Fibroblast of skin of left biceps (primary cell): ENCODE measurements at places on chromosomes 5 and 9.

- DNase-seq, result no peak
Measured at GRCh38 chr9:97873882-97874281, 20.9 kb downstream of the FOXE1 start.

- no peak for DNase-seq
Measured at GRCh38 chr5:137960141-137960540, 70.9 kb downstream of the PKD2L2 start.

GRCh38 chr5:121668635-121669034, 183.0 kb upstream of the FTMT start:
- DNase-seq, result no peak

DNA sequence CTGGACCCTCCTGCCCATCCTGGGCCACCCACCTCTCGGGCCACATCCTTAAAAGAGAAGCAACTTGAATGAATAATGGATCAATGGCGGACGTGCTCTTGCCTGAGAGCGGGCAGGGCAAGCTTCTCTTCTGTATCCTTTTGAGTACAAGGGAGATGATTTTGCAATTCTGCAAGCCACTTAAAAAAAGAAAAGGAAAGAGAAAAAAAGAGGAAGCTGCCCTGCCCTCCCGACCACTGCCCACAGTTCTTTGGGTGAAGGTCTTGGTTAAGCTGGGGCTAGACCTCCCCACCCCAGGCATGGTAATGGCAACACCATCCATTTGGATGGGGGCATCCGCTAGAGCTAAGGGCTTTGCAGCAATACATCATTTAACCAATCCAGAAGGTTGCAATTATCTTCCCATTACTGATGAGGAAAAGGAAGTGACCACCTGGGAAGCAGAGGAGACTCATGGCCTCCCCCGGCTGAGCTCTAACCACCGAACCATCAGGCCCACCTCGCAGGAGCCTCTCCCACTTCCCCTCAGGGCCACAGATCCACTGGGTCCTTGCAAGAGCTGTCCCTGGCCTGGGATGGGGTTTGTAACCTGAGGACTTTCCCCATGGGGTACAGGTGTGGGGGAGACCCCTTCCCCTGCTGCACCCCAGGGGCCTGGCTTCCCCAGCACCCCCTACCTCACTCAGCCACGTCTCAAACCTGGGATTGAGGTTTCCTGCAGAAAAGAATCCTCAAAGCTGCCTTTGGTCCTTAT, 27.8 kb upstream of the LAMC3 start:
- DNase-seq, result no peak

DNA sequence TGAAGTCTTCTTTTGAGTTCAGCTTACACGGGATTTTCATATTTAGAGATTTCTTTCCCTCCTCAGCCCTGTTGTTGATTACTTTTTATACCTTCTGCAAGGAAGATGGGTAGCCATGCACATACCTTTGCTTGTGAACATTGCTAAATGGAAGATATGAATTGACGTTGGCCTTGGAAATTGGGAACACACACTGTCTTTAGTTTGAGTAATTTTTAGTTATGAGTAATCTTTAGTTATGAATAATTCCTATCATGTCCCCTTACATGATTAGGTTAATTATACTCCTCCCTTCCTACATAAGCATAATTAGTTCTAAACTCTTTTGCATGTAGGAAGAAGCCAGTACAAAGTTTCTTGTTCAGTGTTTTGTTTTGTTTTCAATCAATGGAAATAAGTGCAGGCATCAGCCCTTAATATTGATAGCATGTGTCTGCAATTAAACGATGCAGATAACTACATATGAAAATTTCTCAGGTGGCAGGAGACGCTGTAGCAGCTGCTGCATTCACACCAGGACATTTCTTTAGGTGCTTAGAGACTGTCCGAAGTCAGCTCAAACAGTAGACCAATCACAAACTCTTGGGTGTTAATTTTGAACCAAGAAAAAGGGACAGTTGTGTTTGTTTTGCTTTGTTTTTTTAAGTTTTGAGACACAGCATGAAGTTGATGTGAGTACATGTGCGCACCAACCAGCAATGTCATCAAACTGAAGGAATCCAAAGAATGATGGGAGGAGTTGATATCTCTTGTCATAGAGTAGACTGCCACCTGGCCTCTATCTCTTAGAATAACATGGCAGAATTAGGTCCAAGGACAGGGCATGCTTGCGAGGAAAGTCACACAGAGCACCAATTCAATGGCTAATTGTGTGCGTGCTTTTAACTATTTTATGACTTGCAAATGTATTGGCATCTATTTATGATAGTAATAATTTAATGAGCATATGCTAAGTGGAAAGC, 51.4 kb downstream of the SMARCA2 start:
- DNase-seq, result no peak

DNA sequence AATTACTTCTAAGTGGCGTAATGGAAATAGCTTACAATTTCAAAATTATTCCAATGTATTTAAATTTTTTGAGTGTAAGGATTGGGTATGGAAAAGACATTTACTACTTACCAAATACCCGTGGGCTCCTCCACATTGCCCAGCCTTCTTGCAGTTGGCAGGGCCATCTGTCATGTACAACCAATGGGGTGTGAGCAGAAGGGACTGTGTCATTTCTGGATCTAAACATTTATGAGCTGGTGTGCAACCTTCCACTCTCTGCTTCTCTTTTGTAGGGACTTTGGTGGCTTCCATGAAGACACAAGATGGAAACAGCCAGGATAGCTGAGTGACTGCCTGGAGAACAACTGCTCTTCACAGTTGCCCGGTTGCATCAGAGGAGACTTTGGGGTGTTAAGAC, 40.8 kb downstream of the FRMD3 start:
- no peak for DNase-seq

DNA sequence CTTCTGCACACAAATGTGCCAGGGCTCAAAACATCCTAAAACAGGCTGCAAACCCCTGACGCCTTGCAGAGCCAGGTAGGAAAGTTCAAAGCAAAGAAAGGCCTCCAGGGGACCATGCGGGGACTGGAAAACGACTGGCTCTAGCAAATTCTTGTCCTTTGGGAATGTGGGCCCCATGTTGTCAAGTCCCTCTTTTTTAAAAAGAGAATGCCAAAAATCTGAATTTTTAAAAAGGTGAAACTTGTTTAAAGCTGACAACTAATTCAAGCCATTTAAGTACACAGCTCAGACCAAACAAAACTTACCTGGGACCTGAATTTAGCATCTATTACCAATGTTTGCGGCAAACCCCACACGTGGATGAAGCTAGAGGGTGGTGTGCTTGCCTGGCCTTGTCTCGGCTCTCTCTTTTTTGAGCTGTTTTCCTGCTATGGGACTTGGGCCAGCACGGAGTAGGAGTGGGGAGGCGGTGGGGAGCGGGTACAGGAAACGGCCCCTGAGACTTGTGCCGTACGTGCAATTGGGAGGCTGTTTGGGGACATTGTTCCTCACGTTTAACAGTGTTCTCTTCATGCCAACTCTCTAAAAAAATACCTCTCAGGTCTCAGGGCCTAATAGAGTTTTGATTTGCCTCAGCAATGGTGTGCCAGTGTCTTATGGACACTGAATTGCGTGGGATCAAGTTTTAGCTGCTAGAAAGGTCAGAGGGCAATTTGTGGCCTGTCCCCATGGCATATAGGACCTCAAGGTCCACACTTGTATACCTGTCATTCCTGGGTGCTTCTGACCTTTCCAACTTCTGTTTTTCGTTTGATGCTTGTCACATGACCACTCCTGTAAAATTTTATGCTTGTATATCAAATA, 15.1 kb upstream of the PHF19 start:
- no peak for DNase-seq

DNA sequence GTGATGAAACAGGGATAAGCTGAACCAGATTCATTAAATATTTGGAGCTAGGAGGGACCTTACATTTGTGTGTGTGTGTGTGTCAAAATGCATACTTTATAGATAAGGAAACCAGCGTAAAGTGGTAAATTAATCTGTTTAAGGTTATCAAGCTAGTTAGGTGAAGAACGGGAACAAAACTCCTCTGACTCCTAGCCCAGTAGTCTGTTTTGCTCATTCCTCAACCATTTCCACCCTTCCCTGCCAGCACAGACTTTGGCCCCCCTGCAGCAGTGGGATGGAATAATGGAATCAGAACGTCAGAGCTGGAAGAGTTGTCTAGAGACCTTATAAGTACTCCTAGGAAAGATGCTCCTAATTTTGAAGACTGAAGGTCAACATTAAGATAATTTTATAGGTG, 6.5 kb downstream of the AGXT2 start:
- no peak for DNase-seq

DNA sequence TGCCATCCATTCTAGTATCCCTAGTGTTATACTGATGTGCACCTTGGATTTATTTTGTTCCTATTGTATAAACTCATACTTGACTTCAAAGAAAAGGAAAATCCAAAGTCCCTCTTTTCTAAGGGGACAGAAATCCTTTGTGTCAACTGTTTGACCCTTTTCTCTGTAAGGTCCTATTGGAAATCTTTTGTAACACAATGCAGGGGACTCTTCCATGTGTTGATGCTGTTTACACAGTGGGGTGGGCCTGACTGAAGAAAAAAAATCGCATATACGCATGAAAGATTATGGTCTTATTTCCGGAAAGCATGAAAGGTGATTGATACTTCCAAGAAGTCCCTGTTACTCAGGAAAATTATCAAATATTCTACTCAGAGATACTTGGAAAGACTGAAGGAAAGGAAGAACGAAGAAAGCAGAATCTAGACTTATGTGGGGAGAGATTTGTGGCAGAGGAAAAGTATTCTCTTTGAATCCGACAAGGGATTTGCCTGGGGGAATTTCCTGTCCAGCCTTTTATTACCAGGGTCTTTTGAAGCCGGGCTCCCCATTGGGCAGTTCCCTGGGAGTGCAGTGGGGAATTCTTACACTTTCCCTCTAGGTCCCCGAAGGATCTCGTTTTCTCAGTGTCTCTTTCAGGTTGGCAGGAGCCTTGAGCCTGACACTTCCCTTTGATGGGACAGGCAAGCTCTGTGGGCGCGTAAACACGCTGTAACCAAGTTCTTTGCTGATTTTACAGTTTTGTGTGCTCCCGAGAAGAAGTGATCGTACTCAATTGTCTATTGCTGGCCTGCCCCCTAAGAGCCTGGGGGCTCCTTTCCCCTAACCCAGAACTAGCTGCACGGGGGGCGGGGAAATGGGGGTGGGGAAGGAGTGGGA, 779 bp upstream of the VCAN start:
- no peak for DNase-seq

GRCh38 chr5:112779531-112779930, 41.8 kb downstream of the APC start:
- peak; percentile 68 for DNase-seq

GRCh38 chr5:153985498-153985897, 53.2 kb downstream of the FAM114A2 start:
- no peak for DNase-seq

GRCh38 chr5:137995749-137996128, 37.1 kb downstream of the FAM13B start:
- no peak for DNase-seq

GRCh38 chr5:159338118-159338517, 7.8 kb upstream of the IL12B start:
- DNase-seq, result no peak

DNA sequence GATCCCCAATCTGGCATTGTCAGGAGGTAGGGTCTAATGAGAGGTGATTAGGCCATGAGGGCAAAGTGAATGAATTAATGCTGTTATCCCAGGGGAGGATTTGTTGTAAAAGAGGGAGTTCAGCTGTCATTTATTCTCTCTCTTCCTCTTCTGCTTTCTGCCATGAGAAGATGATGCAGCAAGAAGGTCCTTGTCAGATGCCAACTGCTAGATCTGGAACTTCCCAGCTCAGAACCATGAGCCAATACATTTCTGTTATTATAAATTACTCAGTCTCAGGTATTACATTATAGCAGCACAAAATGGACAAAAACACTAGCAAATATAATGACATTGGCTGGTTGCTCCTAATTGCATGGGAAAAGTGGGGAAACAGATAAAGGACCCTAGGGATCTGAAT, 15.6 kb upstream of the BICD2 start:
- DNase-seq, result no peak

DNA sequence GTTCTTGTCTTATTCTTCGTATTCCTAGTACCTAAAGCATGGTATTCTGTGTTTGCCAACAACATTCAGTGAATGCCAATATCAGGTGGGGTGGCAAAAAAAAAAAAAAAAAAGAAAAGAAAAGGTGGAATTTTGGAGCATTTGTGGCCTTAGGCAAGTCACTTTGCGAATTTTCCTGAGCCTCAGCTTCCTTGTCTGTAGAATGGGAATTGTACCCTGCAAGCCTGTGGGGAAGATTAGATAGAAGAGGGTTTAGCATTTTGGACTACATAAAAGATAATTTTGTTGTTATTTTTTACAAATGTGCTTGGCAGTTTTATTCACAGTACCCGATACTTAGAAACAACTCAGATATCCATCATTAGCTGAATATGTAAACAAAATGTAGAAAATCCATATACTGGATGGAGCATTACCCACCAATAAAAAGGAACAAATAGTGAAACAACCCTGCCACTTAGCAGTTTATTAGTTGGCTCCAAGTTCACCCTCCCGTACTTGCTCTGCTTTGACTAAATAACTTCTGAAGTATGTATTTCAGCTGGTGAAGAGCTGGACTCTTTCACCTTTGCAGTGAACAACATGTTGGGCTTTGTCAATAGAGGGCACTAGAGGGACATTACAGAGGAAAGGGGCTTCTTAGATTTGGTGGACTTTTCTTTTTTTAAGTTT, 13.6 kb downstream of the UBE2D2 start:
- DNase-seq, result no peak

GRCh38 chr5:45696206-45696836, at the start of gene HCN1:
Gene HCN1 (minus strand): TSS chr5:45696380.
- peak; percentile 11 for DNase-seq

DNA sequence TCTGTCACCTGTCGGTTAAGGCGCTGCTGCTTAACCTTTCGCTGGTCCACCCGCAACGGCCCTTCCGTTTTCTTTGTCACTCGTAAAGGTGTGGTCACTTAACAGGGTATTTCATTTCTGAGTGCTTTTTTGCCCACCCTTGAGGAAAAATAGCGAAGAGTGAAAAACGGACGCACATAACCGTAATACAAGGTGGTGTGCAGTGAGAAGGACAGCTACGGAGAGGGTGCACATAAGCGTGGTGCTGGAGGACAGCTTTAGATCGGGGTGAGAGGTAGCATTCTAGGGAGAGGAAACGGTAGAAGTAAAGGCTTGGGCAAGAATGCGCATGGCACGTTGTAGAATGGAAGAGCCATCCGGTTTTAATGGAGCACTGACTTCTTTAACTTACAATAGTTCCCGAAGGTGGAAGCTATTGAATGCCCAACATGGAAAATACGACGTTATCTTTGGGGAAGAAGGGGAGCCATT, 761 bp downstream of the CCT5 start:
- no peak for DNase-seq

GRCh38 chr9:127021664-127022363, 100.6 kb downstream of the ANGPTL2 start:
- DNase-seq, result peak; percentile 99
